AG20443 (cell line): ENCODE measurements at places on chromosomes 4 and X.

- DNase-seq = peak; percentile 76
These were observed at the start of gene FHL1 for GRCh38 chrX:136147315-136147901. TSS of gene FHL1 (plus strand) at chrX:136147533.

- no peak for DNase-seq
These were observed 28.1 kb downstream of the ZFP42 start for GRCh38 chr4:188023682-188024081.

GRCh38 chrX:94914235-94914634, 1240.2 kb downstream of the FAM133A start:
- DNase-seq = no peak

DNA sequence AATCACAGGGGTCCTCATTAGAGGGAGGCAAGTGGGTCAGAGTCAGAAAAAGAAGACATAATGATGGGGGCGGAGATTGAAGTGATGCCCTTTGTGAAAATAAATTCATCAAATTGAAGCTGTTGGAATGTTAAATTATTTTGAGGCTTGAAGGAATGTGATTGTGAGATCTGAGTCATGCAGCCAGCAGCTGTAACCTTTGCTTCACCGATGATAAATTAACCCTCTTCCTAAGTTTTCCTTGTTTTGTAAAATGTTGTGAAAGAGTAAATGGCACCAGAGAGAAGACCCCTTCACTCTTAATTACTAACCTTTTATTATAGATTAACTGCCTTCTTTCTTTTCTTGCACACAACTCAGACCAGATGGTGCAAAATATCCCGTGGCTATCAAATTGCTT, 47.7 kb upstream of the FAM9A start:
- DNase-seq = peak; percentile 29

- no peak for DNase-seq
These were observed 676.7 kb downstream of the GALNTL6 start for GRCh38 chr4:172489861-172490260.

GRCh38 chrX:139751053-139751452, 43.1 kb upstream of the MCF2 start:
- no peak for DNase-seq

GRCh38 chr4:176817204-176817603, 24.5 kb upstream of the VEGFC start:
- DNase-seq = no peak

DNA sequence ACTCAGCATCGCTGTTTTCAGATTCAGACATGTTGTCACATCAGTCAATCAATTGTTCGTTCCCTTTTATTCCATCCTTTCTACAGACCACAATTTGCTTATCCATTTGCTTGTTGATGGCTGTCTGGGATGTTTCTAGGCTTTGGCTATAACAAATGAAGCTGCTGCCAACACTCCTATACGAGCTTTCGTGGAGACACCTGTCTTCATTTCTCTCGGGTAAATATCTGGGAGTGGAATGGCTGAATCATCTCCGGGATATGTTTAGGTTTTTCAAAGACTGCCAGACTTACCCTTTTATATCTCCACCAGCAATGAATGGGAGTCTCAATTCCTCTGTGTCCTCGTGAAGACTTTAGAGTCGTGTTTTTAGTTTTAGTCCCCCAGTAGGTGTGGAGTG, 118.9 kb downstream of the SORCS2 start:
- DNase-seq = no peak

- peak; percentile 29 for DNase-seq
These were observed 1.4 kb downstream of the PAQR3 start for GRCh38 chr4:78937837-78938236.

DNA sequence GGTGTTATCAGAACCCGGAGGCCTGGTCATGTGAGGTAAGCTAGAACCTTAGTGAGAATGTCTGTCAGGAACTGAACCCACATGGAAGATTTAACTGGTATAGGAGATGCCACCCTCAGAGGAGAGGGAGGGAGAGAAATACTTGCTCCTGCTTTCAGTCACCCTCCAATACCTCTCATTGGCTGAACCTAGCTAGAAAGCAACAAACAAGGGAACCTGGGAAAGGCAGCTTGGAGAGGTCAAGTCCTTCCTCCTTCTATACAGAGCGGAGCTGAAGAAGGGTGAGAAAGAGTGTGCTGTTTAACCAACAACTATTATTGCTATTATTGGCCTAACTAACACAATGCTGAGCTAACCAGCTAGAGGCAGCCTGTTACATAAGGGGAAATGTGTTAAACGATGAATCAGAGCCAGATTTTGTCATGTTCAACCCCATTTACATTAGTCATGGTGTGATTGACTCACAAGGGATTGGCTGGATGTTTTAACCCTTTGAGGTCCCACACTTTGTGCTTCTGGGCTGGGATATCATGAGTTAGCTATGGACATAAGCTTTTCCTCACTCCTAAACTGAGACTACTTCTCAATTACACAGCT, 96.5 kb upstream of the ESX1 start:
- DNase-seq = peak; percentile 59

DNA sequence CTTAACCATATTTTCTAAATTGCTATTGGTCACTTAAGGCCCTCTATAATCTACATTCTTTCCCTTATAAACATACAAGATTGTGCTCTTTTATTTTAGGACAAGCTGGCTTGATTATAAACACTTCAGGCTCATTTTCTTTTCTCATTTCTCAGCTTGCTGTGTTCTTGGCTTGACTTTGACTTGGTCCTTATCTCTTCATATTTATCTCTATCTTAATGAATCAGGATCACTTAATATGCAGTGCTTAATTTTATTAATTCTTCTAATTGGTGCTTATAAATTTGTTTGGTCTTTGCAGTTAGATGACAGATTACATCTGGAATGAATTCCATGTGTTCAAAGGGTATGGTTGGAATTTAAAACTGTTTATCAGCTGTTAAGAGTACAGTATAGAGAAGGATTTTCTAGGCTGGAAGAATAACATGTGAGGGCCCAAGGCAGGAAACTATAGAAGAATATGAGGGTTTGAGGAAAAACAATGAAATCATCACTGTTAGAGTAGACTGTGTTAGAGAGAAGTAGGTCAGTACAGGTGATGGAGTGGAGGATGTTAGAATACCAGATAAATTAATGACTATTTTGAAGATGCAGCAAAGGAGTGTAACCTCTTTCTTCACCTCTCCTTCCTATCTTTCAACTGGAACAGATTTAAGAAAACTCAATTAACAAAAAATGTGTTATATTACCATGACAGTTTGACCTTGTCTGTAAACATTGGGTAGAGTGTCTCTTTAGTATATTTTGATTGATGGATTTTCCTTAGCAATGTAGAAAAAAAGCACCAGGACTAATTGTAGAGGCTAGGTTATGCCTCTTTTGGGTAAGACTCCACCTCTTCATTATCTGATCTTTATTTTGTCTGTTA, 169.6 kb downstream of the RAPGEF2 start:
- DNase-seq = no peak

GRCh38 chrX:40004246-40004535, 93.6 kb downstream of the BCOR start:
- no peak for DNase-seq
